NCI-H446 (cell line): ENCODE measurements at places on chromosomes 1 and 21.
A peak's percentile ranks its signal among the peaks of the same experiment; 100 is the strongest.

GRCh38 chr1:203751051-203751450, 13.9 kb upstream of the LAX1 start:
- no peak for DNase-seq

GRCh38 chr1:100565533-100565932, 27.6 kb downstream of the GPR88 start:
- no peak for DNase-seq

DNA sequence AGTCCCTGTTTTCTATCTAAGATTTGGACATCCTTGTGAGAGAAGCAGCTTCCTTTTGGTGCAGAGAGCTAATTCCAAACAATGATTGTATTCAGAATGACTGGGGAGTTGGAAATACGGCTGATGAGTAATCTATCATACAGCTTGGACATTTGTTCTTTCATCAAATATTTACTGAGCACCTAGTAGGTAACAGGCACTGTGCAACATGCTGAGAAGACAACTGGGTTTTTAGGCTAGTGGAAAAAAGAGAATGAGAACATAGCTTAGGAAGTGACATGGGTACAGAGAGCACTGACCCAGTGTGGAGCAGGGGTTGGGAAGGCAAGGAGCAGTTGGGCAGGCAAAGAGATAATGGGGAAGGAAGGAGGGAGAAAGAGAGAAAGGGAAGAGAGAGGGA, 87.5 kb downstream of the TBX19 start:
- DNase-seq: no peak

DNA sequence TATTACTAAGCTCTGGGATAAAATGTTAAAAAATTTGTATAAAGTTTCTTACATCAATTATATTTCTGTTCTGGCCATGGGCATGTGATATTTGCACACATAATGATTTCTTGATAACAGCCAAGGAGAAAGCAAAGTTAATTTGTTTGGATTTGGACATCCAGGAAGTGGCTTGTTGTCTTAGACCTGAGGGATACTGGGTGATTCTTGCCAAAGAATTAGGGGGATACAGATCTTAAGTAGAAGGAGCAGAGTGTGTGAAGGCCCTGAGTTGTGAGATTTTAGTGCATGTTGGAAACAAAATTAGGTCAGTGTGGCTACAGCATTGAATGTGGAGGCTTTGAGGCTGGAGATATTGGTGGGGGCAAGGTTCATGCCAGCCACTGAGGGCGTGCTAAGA, 65.6 kb downstream of the NCAM2 start:
- no peak for DNase-seq

- DNase-seq: no peak
These were observed 831 bp upstream of the FOXD2 start for GRCh38 chr1:47436979-47437446.

- DNase-seq: no peak
These were observed 312.5 kb upstream of the PTBP2 start for GRCh38 chr1:96409087-96409486.

GRCh38 chr1:158654086-158654485, 32.4 kb downstream of the SPTA1 start:
- DNase-seq: no peak

- no peak for DNase-seq
These were observed 48.8 kb downstream of the CLSTN1 start for GRCh38 chr1:9774712-9775679.

- DNase-seq: no peak
These were observed 68.3 kb upstream of the SPAG17 start for GRCh38 chr1:118253053-118253915.

GRCh38 chr1:91501523-91501851, 836 bp downstream of the CDC7 start:
- peak; percentile 83 for DNase-seq

GRCh38 chr1:36095760-36096405, 7.2 kb downstream of the ADPRS start:
- DNase-seq: no peak

DNA sequence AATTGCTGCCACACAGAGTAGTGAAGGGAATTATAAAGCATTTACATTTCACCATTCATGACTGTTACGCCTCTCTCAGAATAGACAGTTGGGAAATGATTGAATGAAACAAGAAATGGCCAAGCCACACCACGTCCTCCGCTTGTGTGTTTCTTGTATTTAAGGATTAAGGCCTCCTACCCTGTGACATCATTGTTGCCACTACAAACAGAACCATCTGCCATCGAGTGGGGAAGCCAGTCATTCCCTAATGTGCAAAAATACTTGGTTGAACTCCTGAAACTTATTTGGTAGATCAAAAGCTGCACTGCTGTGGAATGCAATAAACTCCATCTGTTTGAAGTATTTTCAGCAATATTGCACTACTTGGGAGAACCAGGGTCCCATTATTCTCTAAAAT, 99.0 kb upstream of the C1orf105 start:
- peak; percentile 85 for DNase-seq

- no peak for DNase-seq
These were observed 8.0 kb downstream of the DMBX1 start for GRCh38 chr1:46497665-46498064.

DNA sequence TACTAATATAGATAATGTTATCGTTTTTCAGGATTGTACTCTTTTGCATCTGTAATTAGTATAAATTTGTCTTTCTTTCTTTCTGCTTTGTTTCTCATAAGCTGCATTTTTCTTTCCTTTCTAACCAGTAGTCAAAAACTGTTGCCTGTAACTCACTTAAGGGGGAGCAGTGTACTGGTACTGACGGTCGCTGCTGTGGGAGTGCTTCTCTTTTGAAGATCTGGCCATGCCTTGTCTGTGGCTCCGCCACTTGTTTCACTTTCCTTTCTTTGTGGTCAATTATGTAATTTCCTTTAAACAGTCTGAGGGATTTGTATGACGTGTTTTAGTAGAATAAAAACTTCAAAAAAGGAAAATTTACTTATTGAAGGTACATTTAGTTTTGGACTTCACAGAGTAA, 37.0 kb downstream of the MIA3 start:
- DNase-seq: no peak

GRCh38 chr1:245500546-245500945, 345.8 kb downstream of the KIF26B start:
- no peak for DNase-seq

DNA sequence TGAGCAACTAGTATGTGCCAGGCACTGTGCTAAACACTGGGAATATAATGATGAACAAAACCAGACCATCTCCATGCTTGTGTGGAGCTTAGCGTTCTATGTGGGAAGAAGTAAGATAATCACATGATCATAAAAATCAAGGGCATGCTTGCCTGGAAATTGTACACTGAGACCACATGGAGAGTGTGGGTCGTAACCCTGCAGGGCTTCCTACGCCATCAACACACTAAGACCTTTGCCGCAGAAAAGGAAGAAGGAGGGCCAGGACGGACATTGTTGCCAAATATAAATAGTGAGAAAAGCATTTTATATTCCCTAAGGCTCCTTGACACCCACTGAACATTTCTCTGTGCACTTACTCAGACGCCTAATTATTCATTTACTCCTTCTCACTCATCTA, 388.1 kb upstream of the VAMP3 start:
- no peak for DNase-seq

- DNase-seq: no peak
These were observed 329.3 kb downstream of the DSCAM start for GRCh38 chr21:40517646-40518045.

GRCh38 chr1:99441299-99442095, 177.2 kb downstream of the PLPPR4 start:
- DNase-seq: no peak

GRCh38 chr1:231386466-231386865, 35.6 kb downstream of the EGLN1 start:
- DNase-seq: no peak

DNA sequence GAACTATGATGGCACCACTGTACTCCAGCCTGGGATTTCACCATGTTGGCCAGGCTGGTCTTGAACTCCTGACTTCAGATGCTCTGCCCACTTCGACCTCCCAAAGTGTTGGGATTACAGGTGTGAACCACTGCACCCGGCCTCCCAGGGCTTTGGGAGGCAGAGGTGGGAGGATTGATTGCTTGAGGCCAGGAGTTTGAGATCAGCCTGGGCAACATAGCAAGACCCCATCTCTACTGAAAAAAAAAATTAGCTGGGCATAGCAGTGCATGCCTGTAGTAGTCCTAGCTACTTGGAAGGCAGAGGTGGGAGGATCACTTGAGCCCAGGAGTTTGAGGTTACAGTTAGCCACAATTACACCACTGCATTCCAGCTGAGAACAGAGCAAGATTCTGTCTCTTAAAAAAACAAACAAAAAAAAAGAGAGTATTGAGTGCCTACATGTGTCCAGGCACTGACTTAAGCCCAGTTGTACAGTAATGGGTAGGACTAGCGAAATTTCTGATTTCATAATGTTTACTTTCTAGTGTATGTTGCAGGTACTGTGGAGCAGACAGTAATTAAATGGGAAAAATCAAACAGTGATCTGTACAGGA, 4.2 kb downstream of the MANEAL start:
- no peak for DNase-seq

GRCh38 chr1:155966135-155966534, 12.2 kb downstream of the ARHGEF2 start:
- DNase-seq: no peak

GRCh38 chr1:182164273-182164672, 102.8 kb upstream of the ZNF648 start:
- DNase-seq: no peak
